Stimulated activated CD4-positive, alpha-beta T cell treated with anti-CD3 and anti-CD28 coated beads, Interleukin-12 subunit alpha, Interleukin-12 subunit beta, amount 100 ng/mL, for 48 hours (primary cell): ENCODE measurements at places on chromosomes 12 and 14.

DNA sequence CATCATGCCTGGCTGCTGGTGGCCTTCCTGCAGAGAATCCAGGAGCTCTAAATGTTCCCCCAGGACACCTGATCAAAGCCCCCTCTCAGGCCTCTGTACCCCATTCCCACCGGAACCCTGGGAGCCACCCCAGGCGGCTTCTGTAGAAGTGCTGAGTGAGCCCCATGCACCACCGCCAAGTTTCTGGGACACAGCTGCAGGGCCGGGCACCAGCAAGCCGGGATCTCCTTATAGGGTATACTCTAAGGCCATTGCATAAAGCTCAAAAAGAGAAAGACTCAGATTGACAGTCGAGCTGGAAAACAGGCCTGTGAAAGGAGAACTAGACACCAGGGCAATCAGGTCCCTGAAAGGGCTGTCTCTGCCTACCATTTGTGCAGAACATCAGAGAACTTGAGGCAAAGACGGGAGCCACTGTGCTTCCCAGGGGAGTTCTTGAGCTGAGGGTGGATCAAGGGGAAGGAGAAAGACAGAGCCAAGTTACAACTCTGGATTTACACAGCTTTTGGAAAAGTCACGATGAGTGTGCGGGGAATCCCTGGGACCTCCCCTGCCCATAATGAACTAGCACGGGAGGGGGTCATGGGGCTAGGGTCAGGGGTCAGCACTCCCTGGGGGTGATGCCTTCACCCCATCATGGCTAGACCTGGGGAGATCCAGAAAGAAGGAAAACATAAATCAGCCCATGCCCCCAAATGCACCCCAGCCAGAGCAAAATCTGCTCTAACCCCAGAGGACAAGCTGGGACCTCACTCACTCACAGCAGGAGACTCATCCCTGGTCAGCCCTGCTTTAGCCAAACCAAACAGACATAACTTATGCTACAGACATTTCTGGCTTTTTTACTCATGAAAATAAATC is 51.1 kb downstream of the ITPK1 start:
- no peak for DNase-seq

GRCh38 chr14:73696466-73697400 is 17.5 kb downstream of the PNMA1 start:
- no peak for DNase-seq

GRCh38 chr14:70148911-70149595 is 39.7 kb downstream of the SLC8A3 start:
- DNase-seq = no peak

DNA sequence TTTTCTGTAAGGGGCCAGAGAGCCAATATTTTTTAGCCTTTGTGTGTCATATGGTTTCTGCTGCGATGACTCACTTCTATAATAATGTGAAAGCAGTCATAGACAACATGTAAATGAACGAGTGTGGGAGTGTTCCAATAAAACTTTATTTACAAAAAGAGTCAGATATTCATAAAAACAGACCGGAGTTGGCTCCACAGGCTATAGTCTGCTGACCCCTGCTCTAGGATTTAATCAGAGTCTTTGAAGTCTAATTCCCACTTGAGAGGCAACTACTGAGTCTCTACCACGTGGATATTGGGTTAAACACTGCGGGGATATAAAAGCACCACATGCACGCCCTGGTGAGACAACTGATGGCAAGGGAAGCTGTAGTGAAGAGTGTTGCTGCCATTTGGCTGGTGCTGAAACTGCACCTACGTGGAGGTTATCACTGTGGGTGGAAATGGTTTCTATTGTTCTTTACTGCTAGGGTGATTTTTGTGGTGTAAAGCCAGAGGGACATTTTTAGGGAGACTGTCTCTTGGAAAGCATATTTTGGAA is 3.6 kb upstream of the NINJ2 start:
- DNase-seq = no peak

GRCh38 chr12:104025771-104026170 is 24.2 kb downstream of the GLT8D2 start:
- no peak for DNase-seq

GRCh38 chr12:64160711-64161060 is 61.4 kb downstream of the KICS2 start:
- DNase-seq = no peak

GRCh38 chr14:52188381-52188780 is 79.1 kb upstream of the PTGDR start:
- no peak for DNase-seq

- no peak for DNase-seq
Measured at GRCh38 chr14:67539116-67539515, 6.0 kb downstream of the PLEKHH1 start.

GRCh38 chr12:45256721-45257120 is 40.8 kb downstream of the ANO6 start:
- no peak for DNase-seq

- no peak for DNase-seq
Measured at GRCh38 chr12:104515899-104516298, 59.2 kb downstream of the CHST11 start.

DNA sequence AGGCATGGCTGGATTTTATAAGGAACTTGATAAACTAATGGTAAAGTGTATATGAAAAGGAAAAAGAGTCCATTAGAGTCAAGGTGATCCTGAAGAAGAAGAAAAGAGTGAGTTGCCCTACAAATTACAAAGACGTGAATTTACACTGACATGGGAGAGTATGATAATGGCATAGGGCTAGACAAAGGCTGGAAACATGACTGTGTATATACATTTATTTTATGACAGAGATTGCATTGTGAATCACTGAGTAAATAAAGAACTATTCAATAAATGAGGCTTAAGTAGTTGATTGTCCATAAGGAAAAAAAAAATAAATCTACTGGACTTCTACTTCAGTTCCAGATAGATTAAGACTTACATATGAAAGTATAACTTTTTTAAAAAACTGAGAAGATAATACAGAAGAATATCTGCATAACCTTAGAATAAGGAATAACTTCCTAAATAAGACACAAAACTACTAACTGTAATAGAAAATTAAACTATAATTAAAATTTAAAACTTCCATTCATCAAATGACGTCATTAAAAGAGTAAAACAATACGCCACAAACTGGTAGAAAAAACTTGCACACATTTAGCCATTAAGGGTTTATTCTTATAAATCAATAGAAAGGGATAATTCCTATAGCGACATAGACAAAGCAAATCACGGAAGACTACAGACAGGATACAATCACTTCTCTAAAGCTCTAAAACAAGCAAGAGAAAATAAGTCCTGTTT is 278.5 kb downstream of the NOVA1 start:
- no peak for DNase-seq

GRCh38 chr14:57212919-57213318 is 55.8 kb downstream of the EXOC5 start:
- DNase-seq = no peak

DNA sequence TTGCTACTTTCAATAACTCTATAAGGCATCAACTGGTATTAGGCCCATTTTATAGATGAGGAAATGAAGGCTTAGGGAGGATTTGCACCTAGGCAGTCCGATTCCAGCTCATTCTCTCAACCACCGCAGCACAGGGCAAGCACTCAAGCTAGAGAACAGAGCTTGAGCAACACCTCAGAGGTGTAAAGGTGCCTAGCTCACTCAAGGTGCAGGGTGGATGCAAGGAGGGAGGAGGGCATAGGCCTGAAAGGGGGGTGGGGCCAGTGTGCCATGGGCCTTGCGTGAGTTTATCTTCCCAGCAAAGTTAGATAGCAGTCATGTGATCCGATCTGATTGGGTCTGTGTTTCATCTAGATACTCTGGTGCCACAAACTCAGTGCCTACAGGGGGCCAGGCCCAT is 10.2 kb upstream of the EMP1 start:
- DNase-seq = no peak

- no peak for DNase-seq
Measured at GRCh38 chr14:31962920-31963319, 114.2 kb upstream of the ARHGAP5 start.
